ENCODE measurements at places on chromosomes 2 and 18.

DNA sequence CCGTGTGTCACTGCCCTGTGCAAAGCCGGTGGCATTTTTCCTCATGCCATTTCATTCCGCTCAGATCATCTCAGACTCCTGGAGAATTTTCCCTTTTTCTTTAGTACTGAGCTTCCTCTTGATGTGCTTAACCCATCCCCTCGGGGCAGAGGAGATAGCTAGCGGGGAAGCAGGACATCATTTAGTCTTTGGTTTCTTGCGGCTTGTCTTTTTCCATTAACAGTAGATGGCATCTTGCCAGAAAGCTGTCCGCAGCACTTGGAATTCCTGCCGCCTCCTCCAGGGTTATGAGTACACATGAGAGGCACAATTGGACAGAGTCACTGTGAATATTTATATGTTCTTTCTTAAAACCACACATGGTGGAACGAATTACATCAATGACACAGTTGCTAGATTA is 226.6 kb downstream of the ALPK2 start:
- peak; percentile 67 for DNase-seq

- no peak for DNase-seq
Measured at GRCh38 chr18:26526128-26526965, 22.0 kb downstream of the KCTD1 start.

GRCh38 chr18:13011719-13012118 is 20.6 kb downstream of the CEP192 start:
- DNase-seq = no peak

GRCh38 chr2:43519643-43520221 is 76.1 kb downstream of the THADA start:
- no peak for DNase-seq
